Stimulated activated CD4-positive, alpha-beta T cell treated with anti-CD3 and anti-CD28 coated beads, TNF-alpha, amount 100 ng/mL, for 1 hour (primary cell): ENCODE measurements at places on chromosomes 12 and 14.

GRCh38 chr14:95077345-95077744 is 80.0 kb downstream of the DICER1 start:
- no peak for DNase-seq

- no peak for DNase-seq
These were observed 101.4 kb downstream of the STAB2 start for GRCh38 chr12:103688376-103689063.

- DNase-seq, result no peak
These were observed 128.0 kb upstream of the RAP1B start for GRCh38 chr12:68482660-68483059.

DNA sequence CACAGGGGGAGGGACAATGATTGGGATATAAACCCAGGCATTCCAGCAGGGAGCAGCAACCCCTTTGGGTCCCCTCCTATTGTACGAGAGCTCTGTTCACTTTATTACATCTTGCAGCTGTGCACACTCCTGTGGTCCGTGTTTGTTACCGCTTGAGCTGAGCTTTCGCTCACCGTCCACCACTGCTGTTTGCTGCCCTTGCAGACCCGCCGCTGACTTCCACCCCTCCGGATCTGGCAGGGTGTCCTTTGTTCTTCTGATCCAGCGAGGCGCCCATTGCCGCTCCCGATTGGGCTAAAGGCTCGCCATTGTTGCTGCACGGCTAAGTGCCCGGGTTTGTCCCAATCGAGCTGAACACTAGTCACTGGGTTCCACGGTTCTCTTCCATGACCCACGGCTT is 64.1 kb downstream of the E2F7 start:
- no peak for DNase-seq

DNA sequence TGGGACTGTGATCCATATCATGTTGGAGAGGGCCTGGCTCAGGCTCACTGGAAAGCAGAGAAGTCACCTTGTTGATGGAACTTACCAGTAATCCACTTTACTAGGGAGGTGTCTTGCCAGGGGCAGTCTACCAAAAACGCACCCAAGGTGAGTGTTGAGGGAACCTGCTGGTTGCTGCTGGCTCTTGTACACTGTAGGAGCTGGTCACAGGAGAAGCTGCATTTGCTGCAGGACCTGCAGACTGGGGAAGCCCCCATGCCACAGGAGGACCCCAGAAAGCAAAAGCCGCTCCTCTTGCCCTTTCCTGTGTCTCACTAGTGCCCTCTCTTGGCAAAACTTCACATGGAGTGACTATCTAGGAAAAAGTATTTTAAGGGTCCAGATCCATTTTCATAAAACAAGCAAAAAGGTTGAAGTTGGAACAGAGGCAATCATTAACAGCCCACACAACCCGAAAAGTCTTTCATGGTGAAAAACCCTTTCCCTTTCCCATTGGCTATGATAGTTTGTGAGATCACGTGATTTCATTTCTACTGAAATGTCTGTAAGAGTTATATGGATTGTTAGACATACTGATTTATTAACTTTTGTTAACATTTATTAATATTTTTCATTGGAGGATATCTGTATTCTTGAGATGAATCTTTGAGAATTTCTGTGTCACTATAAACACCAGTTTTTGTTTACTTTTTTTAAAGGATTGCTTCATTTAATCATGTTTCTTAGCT is 59.2 kb downstream of the RASSF8 start:
- no peak for DNase-seq

- DNase-seq, result no peak
These were observed 172.9 kb downstream of the TSPAN9 start for GRCh38 chr12:3250034-3250433.

GRCh38 chr12:123815968-123816367 is 53.9 kb downstream of the DNAH10 start:
- DNase-seq, result no peak

- no peak for DNase-seq
These were observed 148.7 kb upstream of the KRR1 start for GRCh38 chr12:75660107-75660530.

- no peak for DNase-seq
These were observed 30.5 kb upstream of the MON2 start for GRCh38 chr12:62436164-62436503.

DNA sequence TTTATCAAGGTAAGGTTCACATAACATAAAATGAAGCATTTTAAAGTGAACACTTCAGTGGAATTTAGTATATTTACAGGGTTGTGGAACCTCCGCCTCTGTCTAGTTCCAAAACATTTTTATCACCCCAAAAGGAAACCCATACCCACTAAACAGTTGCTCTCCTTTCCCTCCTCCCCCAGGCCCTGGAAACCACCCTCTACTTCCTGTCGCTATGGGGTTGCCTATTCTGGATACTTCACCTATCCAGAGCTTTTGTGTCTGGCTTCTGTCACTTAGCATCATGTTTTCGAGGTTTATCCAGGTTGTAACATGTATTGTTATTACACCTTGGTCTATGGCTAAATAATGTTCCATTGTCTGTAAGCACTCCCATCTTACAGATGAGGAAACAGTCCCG is 27.7 kb upstream of the ZFP36L1 start:
- DNase-seq, result no peak

DNA sequence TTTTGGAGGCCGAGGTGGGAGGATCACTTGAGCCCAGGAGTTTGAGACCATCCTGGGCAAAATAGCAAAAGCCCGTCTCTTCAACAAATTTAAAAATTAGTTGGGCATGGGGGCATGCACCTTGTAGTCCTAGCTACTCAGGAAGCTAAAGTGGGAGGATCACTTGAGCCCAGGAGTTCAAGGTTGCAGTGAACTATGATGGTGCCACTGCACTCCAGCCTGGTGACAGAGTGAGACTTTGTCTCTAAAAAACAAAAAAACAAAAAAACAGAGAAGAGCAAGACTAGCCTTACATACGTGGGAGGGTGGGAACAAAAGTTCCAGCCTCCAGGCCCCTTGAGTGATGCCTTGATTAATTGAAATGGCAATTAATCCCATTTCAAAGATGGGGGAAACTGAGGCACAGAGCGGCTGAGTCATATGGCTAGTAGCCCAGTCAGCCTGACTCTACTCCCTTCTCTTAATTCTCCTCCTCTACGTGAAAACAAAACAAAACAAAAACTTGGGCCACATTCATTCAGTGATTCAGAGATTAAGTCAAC is 3.3 kb upstream of the FAM222A start:
- no peak for DNase-seq

DNA sequence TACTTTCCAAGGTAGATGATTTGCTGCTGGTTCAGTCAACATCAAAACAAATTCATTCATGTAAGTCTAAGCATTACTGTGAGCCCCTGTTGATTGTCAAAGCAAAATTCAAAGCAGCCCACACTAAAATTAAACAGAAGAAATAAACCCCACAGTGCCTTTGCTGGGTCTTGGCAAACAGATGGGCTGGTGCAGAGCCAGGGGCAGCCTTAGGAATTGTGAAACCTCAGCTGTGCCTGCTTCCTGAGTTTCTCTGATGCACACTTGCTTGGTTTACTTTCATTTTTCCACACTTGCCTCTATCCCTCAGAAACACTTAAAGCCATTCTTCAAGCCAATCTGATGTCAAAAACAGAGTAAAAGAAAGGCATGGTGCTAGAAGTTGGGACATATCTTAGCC is 6.6 kb upstream of the PLEKHG7 start:
- no peak for DNase-seq

DNA sequence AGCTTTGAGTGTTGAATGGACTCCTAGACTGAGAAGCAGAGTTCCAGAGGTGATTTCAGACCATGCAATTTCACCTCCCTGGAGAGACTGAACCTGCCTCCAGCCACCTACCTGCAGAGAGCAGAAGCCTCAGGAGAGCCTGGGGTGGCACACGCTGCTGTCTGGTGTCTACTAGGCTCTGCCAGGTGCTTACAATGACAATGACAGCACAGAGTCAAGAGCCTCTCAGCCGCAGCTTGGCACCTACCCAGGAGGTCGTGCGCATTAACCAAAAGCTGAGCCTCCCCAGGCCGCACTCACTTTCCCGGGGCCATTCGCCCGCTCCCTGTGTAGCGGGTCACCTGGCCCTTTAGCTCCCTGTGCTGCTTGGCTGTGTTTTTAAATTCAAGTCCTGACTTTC is 63.2 kb downstream of the TESC start:
- DNase-seq, result no peak

DNA sequence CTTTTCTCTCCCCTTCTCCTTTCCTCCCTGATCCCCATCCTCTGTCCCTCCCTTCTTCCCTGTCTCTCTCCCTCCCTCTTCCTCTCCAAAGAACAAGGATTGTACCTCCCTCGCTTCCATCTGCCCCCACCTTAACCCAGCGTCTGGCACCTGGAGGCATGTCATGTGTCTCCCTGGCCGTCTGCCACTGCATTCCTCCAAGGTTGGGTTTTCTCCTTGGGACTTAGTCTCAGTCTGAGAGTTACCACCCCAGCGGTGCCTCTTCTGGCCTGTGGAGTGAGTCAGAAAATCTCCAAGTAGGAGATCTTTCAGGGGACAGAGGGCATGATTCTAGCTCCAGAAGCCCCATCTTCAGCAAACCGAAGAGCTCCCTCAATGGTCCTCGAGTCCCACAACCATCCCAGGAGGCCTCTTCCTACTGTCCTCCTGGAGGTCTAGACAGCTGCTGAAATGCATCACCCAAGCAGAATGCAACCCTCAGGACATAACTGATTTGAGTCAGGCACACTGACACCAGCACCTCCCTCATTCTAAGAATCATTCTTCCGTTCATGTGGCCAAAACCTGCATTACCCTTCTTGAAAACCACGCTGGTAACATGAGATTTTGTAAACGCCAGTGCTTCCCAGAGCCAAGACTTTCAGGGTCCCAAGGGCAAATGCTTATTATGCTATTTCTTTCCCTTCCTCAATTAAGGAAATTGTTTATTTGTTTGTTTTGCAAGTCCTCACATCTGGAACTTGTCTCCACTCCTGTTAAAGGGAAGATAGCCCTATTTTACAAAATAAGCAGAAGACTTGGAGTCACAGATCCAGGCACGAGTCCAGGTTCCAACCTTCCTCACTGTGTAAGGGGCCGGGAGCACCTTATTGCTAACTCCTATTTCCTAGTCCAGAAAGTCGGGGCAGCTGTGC is 463.2 kb downstream of the BCL11B start:
- DNase-seq, result no peak

- DNase-seq, result no peak
These were observed 3.5 kb upstream of the CLEC1A start for GRCh38 chr12:10102322-10102721.

GRCh38 chr12:3315201-3315661 is 175.8 kb upstream of the PRMT8 start:
- DNase-seq, result no peak

GRCh38 chr12:5689773-5690172 is 255.3 kb downstream of the ANO2 start:
- no peak for DNase-seq

- no peak for DNase-seq
These were observed 448.5 kb downstream of the BCAT1 start for GRCh38 chr12:24500421-24500820.

DNA sequence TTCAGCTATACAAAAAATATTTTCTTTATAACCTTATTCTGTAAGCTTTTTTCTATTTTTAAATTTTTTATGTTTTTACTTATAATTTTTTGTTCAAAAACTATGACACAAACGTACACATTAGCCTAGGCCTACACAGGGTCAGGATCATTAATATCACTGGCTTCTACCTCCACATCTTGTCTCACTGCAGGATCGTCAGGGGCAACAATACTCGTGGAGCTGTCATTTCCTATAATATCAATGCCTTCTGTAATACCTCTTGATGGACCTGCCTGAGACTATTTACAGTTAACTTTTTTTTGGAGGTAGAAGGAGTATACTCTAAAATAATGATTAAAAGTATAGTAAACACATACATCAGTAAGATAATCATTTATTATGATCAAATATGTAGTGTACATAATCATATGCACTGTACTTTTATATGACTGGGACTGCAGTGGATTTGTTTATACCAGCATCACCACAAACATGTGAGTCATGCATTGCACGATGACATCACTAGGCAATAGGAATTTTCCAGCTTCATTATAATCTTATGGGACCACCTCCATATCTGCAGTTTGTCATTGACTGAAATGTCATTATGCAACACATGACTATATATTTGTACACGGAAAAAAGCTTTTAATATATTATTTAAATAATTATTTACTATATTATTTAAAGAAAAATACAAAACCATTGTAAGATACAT is 18.5 kb upstream of the PMCH start:
- no peak for DNase-seq

GRCh38 chr12:29921307-29921706 is 137.6 kb upstream of the TMTC1 start:
- DNase-seq, result no peak

DNA sequence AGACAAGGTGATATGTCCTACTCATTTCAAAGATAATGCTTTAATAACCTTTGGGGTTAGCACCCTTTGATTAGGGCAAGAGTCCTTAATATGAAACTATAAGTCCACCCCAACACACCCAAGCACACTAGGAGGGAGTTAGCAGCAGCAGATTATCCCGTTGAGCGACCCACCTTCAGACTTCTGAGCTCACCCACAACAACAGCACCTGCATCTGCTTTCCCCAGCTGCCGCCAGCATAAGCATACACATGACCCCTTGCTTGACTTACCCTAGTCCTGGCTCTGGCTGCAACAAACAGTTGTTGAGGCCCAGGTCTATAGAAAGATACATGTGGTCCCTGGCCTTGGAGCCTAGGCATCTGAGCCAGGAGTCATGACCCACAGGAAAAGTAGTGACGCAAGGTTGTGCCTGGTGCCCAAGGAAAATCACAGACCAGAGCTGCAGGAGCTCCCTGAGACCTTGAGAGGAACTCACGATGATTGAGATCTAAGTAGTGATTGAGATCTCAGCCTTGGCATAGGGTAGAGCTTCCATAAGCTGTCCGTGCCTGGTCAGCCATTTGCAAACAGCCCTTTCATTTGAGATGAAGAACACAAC is 19.0 kb downstream of the ZDHHC22 start:
- DNase-seq, result no peak

DNA sequence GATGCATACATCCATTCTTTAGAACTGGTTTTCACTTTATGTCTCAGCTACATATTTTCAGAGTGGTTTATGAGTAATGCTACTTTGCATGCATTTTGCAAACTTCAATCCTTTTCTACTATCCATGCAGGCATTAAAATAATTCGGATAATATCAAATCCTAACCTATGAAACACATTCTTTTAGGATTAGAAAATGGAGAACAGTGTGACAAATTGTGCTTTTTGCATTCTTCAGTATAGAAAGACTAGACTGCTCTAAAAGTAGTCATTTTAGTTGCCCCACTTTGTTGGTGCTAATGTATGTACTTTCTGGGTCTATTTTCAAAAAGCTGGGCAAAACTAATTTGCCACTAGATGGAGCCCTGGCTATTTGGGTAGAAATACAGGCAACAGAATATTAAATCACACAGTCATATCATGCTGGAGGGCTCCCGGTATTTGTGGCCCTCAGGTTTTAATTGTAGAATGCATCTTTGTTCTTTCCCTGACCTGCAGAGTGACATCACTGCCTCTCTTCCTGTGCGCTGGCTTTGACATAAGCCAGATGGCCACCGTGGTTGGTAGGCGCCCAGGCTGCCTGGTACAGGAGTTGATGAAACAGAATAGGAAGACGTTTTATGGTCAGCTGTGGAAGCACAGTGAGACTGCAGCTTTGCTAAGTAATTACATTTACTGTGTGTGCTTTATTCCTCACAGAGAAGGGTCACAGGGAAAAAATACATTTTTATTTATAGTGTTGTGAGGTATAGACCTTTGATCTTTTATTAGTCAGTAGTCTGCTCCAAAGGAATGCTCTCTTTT is 28.1 kb downstream of the MSRB3 start:
- DNase-seq, result no peak

GRCh38 chr14:57928732-57929131 is 62.8 kb upstream of the SLC35F4 start:
- no peak for DNase-seq
